Hindlimb muscle (tissue), 1 donor: ENCODE measurements at places on chromosomes 5 and 9. TPM values are rescaled to one million over a fixed set of nuclear protein-coding genes. Genes with fewer than 3 reads are reported as not detected.

- DNase-seq, result no peak
Observed at GRCh38 chr5:17735761-17736160, 101.5 kb downstream of the TAF11L14 start.

GRCh38 chr9:2477755-2478154 lies 143.8 kb upstream of the VLDLR start:
- DNase-seq, result no peak

- DNase-seq, result no peak
Observed at GRCh38 chr9:18849270-18849669, 183.7 kb downstream of the SAXO1 start.

- no peak for DNase-seq
Observed at GRCh38 chr9:71931166-71931565, 19.7 kb downstream of the C9orf85 start.

DNA sequence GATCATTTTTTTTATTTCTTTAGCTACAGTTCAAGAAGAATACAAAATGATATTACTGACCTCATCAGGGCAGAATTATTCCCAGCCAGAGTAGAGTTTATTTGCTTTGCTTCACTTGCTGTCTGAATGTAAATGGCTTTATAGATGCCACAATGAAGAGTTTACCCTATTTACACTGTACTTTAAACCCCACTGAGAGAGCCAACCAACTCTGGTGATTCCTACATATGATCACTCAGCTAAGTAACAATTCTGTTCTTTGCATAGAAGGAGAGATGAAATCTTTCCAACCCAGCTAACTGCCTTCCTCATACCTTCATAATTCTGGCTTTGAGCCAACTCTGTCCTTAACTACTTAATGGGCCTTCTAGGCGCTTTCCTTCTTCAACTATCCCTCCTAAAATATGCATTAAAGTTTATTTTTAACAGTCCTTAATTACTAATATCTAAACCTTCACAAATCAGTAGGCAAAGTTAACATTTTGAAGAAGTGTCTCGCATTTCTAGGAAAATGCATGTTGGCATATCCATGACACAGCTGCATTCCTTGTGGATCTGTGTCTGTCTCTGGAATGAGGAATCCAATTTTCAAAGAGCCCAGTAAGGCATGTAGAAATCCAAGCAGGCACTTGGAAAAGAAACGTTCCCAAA lies 284.8 kb upstream of the GRAMD2B start:
- DNase-seq, result peak; percentile 29

GRCh38 chr9:36928210-36928609 lies 105.9 kb downstream of the PAX5 start:
- DNase-seq, result no peak

- DNase-seq, result no peak
Observed at GRCh38 chr9:123441769-123442168, 85.8 kb downstream of the CRB2 start.

- DNase-seq, result no peak
Observed at GRCh38 chr5:173919443-173919842, 31.3 kb downstream of the CPEB4 start.

- no peak for DNase-seq
Observed at GRCh38 chr5:85479849-85480248, 1095.2 kb upstream of the EDIL3 start.

- no peak for DNase-seq
Observed at GRCh38 chr9:94951324-94952135, 225.0 kb downstream of the AOPEP start.

GRCh38 chr9:73174330-73174980 lies 22.8 kb downstream of the ANXA1 start:
- DNase-seq, result no peak

DNA sequence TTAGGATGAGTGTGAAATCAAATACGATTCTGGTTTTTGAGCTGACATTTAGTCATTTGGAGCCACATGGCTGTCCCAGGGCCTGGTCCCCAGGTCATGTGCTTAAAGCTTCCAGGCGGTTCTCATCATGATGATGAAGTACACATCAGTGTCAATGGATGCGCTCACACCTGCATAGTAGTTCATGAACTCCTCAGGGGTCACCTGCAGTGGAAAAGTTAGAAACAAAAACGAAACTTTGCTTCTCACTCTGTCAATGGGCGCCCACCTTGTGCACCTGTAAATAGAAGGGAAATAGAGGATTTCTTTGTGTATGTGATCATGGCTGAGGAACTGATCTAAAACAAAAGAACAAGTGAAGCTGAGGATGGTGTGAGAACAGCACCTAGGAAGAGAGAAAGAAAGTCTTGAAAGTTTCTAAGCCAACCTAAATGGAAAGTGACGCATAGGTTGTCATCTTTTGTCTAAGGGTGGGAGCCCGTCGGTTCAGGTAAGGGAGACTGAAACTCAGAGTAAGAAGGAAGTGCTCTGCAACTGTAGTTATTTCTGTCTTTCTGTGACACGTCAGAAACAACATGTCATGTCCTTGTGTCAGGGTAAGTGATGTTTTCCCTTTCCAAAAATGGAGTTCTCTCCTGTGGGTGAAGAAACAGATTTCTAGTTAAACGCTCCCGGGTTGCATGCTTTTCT lies 33.8 kb downstream of the CAPSL start:
- no peak for DNase-seq

- no peak for DNase-seq
Observed at GRCh38 chr9:114287763-114288192, 35.1 kb upstream of the ORM1 start.

GRCh38 chr9:71306134-71306533 lies 184.7 kb upstream of the TRPM3 start:
- no peak for DNase-seq

- DNase-seq, result no peak
Observed at GRCh38 chr5:34978681-34979080, 49.3 kb downstream of the DNAJC21 start.

- DNase-seq, result no peak
Observed at GRCh38 chr9:124182741-124183140, 75.0 kb upstream of the NEK6 start.

GRCh38 chr9:114006931-114007691 lies 71.0 kb downstream of the AMBP start:
- no peak for DNase-seq

The SHB gene
- polyA plus RNA-seq, result 9.1 TPM

The EIF4E1B gene
- polyA plus RNA-seq, result 0.12 TPM

The BHMT2 gene
- 4.9 TPM for polyA plus RNA-seq

The GLDC gene
- 1.3 TPM for polyA plus RNA-seq

The FCHSD1 gene
- polyA plus RNA-seq, result 7.6 TPM

The PLAC8L1 gene
- 1.3 TPM for polyA plus RNA-seq
